ENCODE measurements at places on chromosomes 7 and 10.

DNA sequence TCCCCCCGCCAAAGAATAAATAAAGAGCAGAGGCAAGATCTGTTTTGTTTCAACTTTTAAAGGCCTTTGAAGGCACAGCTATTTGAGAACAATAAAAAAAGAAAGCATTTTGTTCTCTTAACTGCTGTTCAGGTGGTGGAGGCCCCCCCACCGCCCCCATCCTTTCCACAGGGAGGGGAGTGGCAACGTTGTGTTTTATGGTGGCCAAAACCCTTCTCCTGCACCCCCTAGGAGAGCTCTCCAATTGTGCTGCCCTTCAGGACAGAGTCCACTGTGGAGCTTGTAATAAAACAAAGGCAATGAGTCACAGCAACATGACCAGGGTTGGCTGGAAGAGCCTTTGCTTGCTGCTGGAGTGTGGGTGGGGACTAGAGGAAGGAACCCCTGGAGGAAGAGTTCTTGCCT, 987.9 kb downstream of the KCNMA1 start:
- DNase-seq, result no peak

DNA sequence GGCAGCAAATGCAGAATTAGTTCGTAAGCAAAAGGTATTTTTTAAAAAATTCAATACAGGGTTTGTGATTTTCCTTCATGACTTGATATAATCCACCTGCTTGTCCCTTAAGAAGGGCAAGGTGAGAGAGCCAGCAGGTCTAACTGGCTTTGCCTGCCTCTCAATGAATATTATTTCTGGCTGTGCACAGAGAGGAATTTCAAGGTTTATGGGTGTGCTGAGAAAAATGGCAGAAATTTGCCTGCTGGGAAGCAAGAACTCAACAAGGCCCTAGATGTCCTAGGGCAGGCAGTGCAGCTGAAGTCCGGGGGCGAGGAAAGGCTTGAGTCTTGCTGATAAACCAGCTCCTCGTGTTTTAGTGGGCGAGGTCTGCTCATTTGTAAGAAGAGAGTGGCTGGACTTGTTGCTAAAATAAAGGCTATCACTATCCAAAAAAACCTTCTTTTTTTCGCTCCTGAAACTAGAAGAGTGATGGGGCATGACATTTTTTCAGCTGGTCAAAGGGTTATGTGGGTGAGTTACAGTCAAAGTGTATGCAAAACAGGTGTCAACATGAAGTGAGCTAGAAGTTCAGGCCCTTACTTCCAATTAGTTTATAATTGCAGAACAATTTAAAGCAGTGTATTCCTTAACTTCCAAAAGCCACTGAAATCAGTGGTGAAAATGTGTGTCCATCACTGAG, 385.8 kb upstream of the KLF6 start:
- DNase-seq, result no peak

GRCh38 chr7:82678716-82679115, 235.1 kb upstream of the CACNA2D1 start:
- no peak for DNase-seq

- DNase-seq, result no peak
These were observed 83.5 kb downstream of the SGMS1 start for GRCh38 chr10:50540069-50540825.

DNA sequence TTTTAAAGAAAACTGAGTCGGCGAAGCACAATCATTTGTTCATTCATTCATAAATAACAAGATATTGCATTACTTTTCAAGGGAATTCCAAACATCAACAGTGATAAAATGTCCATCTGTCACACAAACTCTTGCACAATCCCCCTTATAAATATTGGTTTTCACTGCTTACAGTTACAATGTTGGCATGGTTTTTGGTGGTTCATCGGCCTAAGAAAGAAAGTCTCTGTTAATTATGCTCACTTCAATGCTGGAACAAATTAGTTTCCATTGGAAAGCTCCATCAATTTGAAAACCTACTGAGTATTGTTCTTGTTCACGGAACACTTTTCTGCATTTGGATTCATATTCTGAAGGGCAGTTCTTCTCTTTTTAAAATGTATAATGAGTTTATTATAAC, 188.5 kb downstream of the JAZF1 start:
- DNase-seq, result peak; percentile 74

DNA sequence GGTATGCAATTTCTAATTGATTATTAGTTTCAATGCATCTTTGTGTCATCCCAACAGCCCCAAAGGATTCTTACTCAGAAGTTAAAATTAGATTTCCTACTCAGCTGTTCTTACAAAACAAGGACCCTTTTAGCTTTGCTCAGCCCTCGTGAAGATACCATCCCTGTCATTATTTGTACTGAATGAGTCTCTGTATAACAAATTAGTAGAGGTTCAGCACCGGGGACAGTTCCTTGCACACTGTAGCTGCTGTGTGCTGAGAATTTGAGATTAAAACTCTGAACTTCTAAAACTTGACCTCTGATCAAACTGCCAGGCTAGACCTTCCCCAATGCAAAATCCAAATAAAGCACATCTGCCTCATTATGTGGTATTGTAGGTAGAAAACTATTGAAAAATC, 299.1 kb downstream of the LHFPL3 start:
- DNase-seq, result peak; percentile 35

DNA sequence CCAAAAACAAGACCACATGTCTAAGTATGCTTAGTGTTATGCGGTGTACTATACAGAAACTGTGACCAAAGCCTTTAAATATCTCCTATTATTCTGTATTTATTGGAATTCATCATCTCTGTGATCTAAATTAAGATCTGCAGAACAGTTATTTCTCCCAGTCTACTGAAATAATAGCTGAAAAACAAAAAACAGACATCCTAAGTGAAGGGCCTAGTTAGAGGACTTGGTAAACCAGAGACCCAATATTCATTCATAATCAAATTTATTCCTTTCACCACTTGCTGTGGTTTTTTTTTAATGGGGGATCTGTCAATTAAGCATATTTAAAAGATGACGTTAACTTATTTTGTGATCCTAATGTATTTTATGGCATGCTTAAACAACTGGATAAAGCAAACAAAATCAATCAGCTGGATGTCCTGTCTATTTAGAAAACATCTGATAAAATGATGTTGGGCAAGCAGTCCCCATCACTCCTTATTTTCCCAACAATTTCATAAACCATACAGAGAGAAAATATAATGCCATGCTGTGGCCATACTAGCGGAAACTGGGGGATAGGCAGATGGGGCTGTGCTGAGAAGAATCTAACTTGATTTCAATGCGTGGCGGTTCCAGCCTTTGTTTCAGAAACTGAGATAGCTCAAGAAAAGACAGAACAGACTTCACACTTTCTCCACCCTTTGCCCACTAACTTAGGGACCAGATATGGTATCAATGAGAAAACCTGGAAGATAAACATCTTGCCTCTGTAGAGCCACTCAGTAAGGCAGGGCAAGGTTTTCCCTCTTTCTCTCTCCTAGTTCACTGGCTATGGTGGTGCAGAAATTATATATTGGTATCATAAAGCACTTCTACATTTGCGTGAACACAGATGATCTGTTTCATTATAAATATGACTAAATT, 32.9 kb downstream of the ICA1 start:
- DNase-seq, result no peak

DNA sequence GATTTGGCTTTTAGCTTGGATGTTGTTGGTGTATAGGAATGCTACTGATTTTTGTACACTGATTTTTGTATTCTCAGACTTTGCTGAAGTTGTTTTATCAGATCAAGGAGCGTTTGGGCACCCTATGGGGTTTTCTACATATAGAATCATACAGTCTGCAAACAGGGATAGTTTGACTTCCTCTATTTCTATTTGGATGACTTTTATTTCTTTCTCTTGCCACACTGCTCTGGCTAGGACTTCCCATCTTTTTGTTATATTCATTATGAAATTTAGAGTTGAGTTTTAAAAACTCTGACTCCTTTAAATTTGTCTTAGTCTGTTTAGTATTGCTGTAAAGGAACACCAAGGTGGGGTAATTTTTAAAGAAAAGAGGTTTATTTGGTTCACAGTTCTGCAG, 4.7 kb downstream of the ZNF786 start:
- no peak for DNase-seq

GRCh38 chr7:4143511-4144171, 538.5 kb upstream of the FOXK1 start:
- DNase-seq, result no peak

GRCh38 chr7:70726951-70727378, 405.0 kb upstream of the GALNT17 start:
- no peak for DNase-seq

- DNase-seq, result peak; percentile 40
These were observed 30.8 kb downstream of the TM9SF3 start for GRCh38 chr10:96556003-96556402.

DNA sequence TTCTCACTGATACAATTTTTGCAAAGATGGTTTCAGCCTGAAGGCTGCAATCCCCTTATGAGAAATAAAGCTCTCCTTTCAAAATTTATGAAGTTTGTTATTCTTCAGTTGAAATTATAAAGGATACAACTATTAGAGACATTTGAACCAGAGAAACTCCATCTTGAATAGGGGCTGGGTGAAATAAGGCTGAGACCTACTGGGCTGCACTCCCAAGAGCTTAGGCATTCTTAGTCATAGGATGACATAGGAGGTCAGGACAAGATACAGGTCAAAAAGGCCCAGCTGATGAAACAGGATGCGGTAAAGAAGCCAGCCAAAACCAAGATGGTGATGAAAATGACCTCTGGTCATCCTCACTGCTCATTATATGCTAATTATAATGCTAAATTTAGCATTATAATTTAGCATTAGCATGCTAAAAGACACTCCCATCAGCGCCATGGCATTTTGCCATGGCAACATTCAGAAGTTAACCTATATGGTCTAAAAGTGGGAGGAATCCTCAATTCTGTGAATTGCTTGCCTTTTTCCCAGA, 22.4 kb upstream of the IFIT1B start:
- DNase-seq, result no peak

- no peak for DNase-seq
These were observed 4.1 kb upstream of the ADARB2 start for GRCh38 chr10:1741450-1741849.

GRCh38 chr10:99983280-99983988, 26.3 kb downstream of the DNMBP start:
- DNase-seq, result no peak

DNA sequence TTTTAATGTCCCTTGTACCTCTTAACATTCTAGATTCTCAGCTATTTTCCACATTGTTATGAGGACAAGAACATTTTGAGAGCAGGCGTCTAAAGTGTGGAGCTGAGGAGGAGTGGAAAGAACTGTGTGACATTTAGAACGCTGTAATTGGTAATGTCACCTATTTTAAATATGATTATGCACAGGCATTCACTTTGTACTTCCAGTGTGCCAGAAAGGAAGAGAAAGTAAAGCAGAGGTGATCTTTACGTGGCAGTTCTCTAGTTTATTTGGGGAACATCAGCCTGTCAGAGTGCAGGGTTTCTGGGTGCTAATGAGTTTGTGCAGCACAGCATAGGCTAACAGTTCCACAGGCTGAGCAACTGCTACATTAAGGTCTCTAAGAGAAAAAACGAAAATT, 498.4 kb upstream of the POM121L12 start:
- no peak for DNase-seq

DNA sequence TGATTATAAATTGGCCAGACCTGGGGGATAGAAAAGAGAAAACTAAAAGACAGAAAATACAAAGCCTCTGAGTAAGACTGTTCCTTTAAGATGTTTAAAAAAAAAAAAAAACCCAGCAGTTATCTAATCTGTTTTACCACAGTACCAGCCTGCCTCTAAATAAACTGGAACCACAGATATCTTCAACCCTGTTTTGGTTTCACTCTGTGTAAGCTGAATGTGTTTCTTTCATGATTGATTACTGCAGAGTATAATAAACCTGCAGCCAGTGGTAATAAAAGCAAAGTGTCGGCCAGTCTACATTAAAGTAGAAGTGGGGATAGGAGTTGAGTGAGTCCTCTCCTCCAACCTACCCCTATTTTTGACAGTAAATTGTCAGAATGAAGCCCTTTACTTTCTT, 40.6 kb downstream of the MGAM2 start:
- no peak for DNase-seq

DNA sequence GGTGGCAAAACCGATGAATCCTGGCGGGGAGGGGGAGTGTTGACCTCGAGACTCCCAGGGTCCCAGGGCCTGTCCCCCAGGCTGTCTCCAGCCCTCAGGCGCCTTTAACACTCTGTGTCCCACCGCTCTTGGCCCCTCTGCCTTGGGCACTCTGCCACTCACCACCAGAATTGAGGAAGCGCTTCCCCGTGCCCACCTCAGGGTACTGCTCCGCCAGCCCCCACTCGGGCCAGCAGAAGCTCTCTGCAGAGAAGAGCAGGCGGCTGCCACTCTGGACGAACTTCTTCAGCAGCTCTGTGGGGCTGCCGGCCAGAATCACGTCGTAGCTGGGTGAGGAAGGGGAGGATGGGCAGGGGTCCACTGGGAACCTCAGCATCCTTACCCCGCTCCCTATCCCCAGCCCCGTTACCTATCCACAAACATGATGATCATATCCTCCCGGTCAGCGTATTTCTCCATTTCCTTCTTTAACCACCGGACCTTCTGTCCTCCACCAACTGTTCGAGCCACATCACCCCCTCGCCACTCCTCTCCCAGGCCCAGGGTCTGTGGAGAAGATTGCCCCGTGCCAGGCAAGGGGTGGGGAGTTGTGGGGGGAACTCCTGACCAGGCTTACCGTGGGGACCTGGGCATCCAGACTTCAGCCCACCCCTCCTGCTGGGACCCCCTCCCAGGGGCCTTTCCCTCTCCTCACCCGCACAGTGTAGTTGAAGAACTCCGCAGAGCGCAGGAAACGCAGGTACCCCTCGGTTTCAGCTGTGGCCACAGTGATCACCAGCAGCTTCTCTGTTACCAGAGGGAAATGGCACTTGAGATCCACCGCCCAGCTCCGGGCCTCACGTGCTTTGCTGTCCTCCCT, 1.2 kb downstream of the PLOD3 start:
- no peak for DNase-seq

GRCh38 chr7:30647589-30648364, 34.5 kb downstream of the CRHR2 start:
- DNase-seq, result no peak

GRCh38 chr10:100894589-100895294, 18.0 kb upstream of the SLF2 start:
- DNase-seq, result no peak

GRCh38 chr10:1465993-1466764, 271.1 kb downstream of the ADARB2 start:
- DNase-seq, result peak; percentile 22

Data from globus pallidus (tissue), 1 donor.